Brain pericyte (primary cell): ENCODE measurements at places on chromosomes 1 and 21.

- DNase-seq: no peak
These were observed 65.6 kb upstream of the TNR start for GRCh38 chr1:175808999-175809398.

GRCh38 chr1:210170220-210170619 lies 62.4 kb upstream of the SERTAD4 start:
- DNase-seq: no peak

GRCh38 chr1:23013657-23014056 lies 2.0 kb downstream of the TEX46 start:
- DNase-seq: no peak

- no peak for DNase-seq
These were observed 17.3 kb upstream of the TMEM39B start for GRCh38 chr1:32055416-32055815.

DNA sequence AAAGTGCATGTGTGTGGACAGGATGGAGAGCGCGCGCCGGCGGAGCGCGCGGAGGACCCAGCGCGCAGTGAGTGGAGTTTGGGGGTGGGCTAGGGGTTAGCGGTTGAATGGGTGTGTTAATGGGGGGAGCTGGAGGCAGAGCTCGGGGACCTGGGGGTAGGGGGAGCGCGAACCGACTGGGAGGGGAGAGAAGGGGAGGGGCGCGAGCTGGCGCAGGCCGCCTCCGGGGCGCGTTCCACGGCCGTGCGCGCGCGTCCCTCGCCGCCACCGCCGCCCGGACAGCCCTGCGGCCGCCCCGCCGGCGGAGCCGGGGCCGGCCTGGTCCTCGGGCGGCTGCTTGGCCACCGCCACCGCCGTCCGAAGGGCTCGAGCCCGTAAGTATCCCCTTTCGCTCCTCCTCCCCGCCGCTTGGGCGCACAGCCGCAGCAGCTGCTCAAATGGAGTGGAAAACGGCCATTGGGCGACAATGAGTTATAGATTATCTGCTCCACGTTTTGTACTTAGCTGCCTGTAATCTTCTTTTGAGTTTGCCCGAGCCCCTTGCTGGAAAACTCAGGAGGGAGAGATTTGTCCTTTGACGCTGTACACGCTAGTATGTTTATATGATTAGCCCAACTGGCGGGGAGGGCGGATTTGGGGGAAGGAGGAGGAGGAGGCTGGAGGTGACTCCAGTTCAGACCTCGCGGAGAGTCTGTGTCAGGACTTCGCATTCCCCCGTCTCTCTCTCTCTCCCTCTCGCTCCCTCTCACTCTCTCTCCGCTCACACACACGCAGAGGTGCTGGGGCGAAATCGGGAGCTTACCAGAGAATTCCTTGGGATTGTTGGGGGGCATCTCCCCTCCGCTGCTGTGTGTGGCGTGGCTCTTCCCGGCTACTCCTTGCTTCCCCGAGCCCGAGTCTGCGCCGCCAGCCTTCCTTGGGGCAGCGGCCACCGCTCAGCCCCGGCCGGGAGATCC lies at the start of gene ADGRL2:
Gene ADGRL2 (plus strand): TSS at position 240 of the 956 bp plus-strand sequence. CDS start 36,051 bp downstream, outside the sequence.
- peak; percentile 79 for DNase-seq

DNA sequence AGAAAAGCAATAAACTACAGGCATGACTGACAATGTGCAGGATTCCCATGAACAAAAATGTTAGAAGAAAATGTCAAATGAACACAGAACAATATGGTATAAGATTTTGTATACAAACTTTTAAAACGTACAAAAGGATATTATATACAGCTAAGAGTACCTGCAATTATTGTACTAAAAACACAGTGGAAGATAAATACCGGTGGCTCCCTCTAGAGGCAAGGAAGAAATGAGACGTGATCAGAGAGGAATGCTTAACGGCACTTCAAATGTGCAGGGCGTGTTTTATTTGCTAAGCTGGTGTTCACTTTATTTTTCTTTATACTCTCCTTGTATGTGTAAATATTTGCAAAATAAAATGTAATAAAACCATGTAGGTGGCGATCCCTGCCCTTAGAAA lies 191.8 kb upstream of the SAMSN1 start:
- no peak for DNase-seq

- DNase-seq: no peak
These were observed 50.2 kb downstream of the KCNJ6 start for GRCh38 chr21:37866027-37866426.

DNA sequence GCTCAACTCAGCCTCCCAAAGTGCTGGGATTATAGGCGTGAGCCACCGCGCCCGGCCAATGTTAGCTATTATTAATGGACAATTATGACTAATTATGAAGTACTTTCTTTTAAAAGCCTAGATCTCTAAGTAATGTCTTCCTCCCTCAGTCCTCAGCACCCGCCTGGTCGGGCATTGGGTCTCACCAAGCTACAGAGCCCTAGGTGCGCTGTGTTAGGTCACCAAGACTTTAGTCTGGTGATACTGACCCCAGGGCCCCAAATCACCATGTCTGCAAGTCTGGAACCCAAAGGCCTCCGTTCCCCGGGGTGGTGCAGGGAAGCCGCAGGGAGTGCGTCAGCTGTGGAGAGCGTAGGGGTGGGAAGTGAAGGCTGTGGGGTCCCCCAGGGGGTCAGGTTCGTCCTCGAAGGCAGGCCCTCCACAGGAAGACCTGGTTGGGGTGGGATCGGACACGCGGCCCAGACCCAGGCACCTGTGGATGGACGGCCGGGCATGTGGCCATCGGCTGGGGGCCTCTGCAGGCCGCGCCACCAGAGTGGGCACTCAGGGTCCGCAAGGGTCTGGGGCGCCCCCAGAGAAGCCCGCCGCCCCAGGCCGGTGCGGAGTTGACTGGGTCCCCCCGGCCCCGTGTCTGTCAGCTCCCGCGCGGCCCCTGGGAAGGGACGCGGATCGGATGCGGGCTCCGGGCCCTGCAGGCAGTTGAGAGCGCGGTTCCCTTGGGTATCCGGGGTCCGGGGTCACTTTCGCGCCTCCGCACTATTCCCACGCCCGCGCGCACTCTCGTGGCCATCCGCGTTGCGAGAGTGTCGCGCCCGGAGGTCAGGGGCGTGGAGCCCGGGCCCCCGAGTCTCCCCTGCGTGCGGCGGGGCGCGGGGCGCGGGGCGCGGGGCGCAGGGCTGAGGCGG lies 710 bp upstream of the PDXK start:
- no peak for DNase-seq

DNA sequence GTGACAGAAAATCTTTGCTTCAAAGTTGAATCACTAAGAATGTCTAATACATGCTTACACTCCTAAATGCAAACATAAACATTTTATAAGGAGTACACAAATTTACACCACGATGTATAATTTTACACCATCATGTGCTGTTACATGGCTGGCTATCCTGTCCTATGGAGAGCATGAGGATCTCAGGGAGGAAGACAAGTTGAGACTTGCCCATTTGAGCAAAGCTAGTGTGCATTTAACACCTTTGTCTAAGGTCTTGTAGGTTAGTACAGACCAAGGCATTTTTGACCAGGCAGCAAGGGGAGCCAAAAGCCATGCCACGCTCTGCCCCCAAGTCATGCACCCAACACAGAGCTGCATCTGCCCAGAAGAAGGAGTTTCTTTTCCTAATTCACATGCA lies 14.5 kb upstream of the COG2 start:
- no peak for DNase-seq

DNA sequence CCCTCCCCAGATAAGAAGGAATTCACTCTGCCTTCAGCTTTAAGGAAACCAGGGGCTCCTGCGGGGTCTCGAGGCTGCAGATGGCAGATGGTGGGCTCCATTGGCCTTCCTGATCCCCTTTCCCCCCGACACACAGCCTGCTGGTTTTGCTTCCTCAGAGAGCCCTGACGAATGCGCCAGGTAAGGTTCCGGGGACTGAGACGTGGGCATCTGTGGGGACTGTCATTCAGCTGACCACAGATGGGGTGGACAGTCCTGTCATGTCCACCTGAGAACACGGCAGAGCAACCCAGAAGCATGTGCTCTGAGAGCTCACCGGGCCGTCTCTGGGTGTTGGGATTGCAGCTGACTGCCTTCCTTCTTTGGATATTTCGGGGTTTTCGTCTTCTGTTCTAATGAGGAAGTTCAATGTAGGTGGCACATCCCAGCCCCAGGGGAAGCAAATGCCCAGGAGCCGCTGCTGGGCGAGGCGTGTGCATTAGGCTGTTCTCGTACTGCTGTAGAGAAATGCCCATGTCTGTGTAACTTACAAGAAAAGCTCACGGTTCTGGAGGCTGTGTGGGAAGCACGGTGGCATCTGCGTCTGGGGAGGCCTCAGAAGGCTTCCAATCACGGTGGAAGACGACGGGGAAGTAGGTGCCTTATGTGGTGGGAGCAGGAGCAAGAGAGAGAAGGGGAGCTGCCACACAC lies 22.6 kb upstream of the TTC34 start:
- no peak for DNase-seq

DNA sequence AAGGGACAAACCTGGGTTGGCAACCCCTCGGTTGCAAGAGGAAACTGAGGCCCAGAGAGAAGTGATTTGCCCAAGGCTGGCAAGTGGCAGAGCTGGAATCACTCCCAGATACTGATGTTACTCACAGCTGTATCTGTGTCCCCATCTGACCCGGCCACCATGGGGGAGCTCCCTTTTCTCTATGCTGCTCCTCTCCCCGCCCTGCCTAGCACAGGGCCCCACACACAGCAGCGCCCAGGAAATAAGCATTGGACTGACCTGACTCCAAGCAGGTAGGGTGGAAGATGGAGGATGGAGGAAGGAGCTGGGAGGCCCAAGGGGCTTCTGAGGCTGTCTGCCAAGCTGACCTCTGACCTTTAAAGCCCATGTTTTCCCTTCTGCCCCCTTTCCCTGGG lies 3.0 kb upstream of the FBLIM1 start:
- no peak for DNase-seq

DNA sequence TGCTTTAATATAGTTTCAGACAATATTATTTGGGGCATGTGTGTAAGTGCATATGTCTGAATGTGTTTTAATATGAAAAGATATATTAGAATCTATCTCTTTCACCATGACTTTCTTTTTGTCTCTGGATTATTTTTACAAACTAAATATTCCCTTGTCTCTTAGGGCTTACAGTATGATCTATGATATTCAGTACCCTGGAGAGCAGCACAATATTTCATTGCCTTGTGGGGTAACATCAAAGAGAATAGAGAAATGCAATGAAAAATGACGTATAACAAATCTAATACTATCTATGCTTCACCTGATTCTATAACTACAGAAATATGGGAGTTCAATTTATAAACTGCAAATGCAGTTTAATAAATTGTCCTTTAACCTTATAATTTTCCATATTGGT lies 2084.5 kb downstream of the MRPL39 start:
- no peak for DNase-seq

GRCh38 chr1:216332003-216332402 lies 91.2 kb downstream of the USH2A start:
- no peak for DNase-seq

DNA sequence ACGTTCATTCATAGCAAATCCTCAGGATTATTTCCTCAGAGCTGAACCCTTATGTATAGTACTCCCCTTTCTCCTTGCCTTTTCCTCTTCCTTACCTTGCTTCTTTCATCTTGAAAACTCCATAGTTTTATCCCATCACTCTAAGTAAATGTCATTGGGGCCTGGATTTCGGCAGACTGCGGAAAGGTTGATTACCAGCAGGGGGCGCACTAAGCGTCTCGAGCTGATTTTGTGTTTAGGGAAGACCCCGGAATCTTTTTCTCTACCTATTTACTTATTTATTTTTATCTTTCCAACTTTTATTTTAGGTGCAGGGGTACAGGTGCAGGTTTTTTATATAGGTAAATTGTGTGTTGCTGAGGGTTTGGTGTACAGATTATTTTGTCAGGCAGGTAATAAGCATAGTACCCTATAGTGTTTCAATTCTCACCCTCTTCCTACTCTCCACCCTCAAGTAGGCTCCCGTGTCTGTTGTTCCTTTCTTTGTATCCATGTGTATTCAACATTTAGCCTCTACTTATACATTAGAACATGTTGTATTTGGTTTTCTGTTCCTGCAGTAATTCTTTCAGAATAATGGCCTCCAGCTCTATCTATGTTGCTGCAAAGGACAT lies 11.4 kb upstream of the MTARC1 start:
- DNase-seq: no peak

- no peak for DNase-seq
These were observed 205.9 kb upstream of the DPYD start for GRCh38 chr1:98126740-98127139.

GRCh38 chr1:206969090-206969489 lies 1.2 kb downstream of the FCAMR start:
- no peak for DNase-seq

DNA sequence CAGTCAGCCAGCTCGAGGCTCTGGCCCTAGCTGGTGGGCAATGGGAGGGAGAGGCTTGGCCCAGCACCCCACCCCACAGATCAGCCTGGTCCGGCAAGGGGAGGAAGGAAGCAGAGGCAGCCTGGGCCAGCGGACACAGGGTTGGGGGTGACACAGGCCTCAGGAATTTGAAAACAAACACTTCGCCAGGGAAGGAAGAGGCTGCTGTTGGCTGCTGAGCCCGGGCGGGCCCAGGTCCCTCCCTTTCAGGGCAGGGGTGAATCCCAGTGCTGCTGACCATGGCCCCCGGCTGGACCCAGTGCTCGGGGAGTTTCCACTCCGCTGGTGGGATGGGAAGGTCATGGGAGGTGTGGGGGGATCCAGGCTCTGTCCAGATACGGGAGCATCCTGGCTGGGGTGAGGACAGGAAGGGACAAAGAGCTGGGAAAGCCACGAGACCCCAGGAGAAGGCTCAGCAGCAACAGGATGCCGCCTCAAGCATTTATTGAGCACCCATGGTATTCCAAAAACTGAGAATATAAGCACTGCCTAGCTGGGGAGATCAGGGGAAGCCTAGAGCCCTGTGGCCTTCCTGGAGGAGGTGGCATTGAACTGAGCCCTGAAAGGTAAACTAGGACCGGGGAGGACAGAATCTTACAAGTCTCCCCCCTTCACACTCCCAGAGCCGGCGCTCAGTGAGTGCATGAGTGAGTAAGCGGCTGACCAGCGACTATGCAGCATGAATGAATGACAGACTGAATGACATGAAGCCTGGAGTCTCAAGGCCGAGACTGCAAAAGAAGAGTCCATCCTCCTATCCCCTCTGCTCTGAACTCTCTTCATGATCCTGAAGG lies 26.2 kb upstream of the EPHA2 start:
- DNase-seq: peak; percentile 43

DNA sequence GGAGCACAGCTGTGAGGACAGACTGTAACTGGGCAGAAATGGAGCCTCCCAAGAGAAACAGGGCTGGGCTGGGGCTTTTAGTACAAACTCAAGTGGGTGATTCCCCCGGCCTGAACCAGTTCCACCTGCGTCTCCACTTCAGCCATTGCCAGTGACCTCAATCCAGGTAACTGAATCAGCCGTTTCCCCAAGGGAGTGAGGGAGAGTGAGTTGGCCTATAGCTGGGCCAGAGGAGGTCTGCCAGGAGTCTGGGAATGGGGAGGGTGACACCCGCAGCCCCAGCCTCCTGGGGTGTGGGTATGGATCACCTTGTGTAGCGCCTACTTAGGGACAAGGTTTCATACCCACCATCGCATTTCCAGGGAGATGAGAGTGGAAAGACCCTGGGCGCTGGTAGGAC lies 8.5 kb downstream of the SLC26A9 start:
- no peak for DNase-seq
